ENCODE measurements at places on chromosomes 2 and 18.
A peak's percentile ranks its signal among the peaks of the same experiment; 100 is the strongest.

DNA sequence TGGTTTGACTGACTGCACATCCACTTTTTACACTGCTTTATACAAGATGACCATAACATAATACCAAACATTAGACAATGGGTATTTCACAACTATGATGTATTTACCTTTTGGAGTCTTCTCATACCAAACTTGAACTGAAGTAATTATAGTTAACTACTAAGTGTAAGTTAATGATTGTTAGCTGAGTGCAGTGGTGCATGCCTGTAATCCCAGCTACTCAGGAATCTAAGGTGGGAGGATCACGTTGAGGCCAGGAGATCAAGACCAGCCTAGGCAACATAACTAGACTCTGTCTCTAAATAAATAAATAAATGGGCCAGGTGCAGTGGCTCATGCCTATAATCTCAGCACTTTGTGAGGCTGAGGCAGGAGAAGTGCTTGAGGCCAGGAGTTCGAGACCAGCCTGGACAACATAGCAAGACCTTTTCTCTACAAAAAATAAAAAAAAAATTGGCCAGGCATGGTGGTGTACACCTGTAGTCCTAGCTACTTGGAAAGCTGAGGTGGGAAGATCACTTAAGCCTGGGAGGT, 44.9 kb upstream of the ORC2 start:
- no peak for DNase-seq

DNA sequence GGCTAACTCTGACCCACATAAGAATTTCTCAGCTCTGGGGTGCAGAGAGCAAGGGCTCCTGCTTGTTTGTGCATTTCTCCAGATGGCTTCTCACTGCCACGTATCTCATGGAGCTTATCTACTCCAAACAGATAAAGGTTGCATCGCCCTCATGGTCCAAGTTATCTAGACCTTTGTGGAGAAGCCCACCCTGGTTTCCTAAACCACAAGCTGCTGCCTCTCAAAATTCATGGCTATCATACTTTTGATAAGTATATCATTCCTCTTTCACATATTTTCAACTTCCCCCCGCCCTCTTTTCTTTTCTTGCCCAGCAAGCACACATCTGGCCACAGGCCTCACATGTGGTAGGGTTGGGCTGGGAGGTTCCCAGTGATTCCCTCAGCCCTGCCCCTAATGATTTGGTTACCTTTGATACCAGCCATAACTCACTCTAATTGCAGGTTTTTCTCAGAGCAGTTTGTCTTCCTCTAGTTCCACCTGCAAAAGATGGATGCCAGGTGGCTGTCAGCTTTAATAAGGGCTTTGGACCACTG, 146.0 kb downstream of the RHBDD1 start:
- no peak for DNase-seq

DNA sequence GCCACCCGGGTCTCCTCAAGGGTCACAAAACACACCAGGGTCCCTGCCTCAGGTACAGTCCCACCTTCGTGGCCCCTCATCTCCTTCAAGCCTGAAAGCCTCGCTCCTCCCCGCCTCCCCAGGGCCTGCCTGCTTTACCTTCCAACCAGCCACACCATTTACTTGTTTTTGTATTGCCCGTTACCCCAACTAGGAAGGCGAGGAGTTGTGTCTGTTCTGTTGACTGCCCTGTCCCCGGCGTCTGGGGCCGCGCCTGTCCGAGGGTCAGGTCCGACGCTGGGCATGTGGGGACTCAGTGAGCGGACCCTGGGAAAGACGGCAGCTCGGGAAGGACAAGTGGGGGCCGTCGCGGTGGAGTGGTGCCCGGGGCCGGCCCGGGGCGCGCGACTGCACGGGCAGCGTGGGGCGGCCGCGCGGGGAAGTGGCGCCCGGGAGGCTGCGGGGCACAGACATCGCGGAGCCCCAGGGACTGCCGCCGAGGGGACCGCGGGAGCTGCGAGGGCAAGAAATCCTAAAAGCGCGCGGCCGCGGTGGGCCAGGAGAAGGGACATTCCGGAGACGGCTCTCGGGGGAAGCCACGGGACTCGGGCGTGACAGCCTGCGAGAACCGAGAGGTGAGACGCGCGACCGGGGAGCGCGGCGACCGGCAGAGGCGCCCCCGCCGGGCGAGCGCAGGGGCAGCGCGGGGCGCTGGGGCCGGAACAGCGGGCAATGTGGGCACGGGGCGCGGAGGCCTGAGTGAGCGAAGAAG, 797 bp upstream of the GRHL1 start:
- DNase-seq, result no peak

DNA sequence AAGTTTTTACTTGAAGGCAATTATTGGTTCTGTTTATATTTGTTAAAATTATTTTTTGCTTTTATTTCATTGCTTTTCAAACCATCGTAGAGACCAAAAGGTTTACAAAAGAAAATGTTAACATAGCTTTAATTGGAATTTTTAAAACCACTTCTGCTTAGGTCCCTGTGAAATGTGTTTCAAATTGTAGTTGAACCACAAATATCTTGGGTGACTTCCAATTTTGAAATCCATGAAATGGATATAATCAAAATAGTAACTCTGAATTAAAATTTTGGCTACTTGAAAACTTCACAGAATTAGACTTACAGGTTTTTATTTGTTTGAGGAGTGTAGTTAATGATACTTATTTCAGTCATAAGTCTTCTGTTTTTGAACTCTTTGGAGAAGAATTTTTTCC, 3.1 kb upstream of the SPAG16 start:
- DNase-seq, result no peak

GRCh38 chr18:51668607-51669006, 471.1 kb upstream of the MEX3C start:
- DNase-seq, result no peak

- no peak for DNase-seq
These were observed 87.4 kb upstream of the GLS start for GRCh38 chr2:190792956-190793888.

GRCh38 chr18:8656232-8656631, 47.0 kb downstream of the RAB12 start:
- DNase-seq, result no peak

- DNase-seq, result peak; percentile 16
These were observed 4.8 kb downstream of the VWA3B start for GRCh38 chr2:98091738-98092137.

- no peak for DNase-seq
These were observed 12.1 kb downstream of the SPIRE1 start for GRCh38 chr18:12645751-12646203.

GRCh38 chr2:127649100-127649611, 3.2 kb downstream of the GPR17 start:
- DNase-seq, result no peak

GRCh38 chr2:231862071-231862470, 64.1 kb downstream of the NPPC start:
- DNase-seq, result no peak

- DNase-seq, result no peak
These were observed 47.8 kb downstream of the CCDC195 start for GRCh38 chr2:224668123-224668909.

DNA sequence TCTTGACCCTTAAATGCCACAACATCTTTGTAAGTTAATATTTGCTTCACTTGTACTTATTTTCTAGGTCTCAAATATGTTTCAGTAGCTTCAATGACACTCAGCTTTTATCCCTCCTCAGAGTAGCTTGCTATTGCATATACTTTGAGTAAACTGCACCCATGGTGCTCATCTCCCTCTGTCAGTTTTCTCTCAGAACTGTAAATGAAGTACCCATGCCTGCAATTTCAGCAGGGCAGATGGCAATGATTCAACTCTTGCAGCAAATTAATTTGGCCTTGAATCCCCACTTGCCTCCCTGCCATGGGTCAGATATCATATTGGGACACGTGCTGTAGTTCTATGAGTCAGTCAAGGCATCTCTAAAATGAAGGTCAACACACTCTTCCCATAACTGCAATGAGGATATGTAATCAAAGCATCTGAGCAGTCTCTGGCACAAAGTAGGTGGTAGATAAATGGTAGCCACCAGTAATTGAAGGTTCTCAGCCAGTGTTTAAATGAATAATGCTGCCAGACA, 225.8 kb downstream of the PIEZO2 start:
- no peak for DNase-seq

GRCh38 chr2:88451811-88452564, 505 bp downstream of the FOXI3 start:
- DNase-seq, result no peak

DNA sequence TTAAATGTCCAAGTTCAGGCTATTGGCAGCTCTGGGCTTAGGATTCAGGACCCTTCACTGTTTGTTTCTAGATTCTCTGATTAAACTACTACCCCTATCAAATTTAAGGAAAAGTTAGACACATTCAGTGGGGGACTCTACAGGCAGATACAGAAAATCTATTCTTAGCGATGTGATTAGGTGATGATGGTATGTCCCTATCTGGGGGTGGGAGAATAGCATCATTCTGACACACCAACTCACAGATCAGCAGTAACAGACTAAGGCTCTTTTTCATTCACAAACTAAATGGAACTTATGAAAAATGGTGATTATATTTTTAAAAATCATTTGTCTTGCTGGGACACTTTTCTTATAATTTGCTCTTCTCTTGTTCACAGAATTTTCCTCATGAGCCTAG, 232.9 kb upstream of the CDH2 start:
- DNase-seq, result no peak

DNA sequence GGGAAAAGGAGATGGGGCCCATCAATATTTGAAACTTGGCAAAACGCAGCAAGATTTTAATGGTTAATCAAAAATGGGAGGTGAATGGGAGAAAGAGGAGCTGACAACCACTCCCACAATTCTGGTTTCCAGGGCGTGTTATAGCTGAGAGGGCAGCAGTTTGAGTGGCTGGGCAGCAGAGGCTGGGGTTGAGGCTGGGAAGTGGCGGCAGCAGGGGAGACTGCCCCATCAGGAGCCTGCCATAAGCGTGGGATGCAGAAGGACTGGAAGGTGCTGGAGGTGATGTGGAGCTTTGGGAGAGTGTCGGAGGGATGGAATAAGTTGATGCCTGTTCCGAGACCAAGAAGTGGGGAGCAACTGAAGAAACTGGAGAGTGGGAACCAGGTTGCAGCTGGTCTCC, 48.9 kb upstream of the SH3RF3 start:
- DNase-seq, result no peak

- DNase-seq, result no peak
These were observed 3.7 kb downstream of the EEF1B2 start for GRCh38 chr2:206163251-206163880.

All from SIG-M5 (cell line).